ENCODE measurements at places on chromosomes 16 and 17.

- DNase-seq: no peak
These were observed 111.6 kb downstream of the GRIN2A start for GRCh38 chr16:10070591-10070990.

- DNase-seq: no peak
These were observed 478.3 kb upstream of the ERCC4 start for GRCh38 chr16:13441675-13442074.

DNA sequence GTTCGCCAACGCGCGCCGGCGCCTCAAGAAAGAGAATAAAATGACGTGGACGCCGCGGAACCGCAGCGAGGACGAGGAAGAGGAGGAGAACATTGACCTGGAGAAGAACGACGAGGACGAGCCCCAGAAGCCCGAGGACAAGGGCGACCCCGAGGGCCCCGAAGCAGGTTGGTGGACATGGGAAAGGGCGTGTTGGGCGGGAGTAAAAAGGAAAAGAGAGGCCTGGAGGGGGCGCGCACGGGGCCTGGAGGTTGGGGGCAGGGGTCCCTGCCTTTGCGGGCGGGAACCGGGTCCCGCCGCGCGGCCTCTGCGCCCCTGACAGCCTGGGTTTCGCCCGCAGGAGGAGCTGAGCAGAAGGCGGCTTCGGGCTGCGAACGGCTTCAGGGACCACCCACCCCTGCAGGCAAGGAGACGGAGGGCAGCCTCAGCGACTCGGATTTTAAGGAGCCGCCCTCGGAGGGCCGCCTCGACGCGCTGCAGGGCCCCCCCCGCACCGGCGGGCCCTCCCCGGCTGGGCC is 2.1 kb downstream of the IRX5 start:
- DNase-seq: no peak

DNA sequence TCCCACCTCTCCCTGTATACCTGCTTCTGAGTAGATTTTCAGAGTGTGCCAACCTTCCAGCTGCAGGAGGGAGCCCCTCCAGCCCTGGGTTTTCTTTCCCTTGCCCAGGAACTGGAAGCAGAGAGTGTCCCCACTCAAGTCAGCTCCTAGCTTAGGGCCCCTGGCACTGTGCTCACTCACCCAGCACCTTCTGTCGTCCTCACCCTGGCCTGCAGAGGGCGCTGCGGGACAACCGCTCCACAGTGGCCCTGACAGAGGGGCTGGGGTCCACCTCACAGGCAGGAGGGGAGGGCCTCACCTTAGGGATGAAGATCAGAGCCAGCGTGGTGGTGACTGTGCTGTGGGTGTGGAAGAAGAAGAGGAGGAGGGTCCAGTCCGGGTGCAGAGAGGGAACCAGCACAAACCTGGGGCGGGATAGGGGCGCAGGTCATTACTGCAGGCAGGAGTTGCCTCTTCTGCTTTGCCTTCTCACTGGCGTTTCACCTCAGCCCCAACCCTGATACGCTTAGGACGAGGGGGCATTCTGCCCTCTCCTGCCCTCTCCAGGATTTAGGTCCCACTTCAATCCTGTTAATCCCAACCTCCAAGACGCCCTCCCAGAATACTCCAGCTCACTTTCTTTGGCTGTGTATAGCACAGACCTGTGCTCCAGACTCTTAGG is 10.0 kb downstream of the GPR179 start:
- DNase-seq: no peak

GRCh38 chr17:65902831-65903522 is 289.0 kb downstream of the CEP112 start:
- no peak for DNase-seq

DNA sequence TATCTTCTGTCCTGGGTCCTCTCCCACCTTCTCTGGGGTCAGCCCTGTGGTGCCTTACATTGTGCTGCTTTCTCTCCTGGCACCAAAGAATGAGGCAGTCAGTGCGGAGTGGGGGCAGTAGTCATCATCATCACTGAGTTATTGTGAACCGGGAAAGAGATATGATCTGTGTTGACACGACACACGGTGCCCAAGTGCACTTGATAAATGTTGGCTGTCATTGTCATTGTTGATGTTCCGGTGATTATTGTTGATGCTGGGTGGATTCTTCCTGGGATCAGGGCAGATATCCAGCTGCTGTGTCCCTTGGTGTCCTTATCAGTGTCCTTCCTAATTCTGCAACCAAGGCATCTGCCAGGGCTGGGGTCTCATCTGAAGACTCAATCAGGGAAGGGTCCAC is 121.7 kb downstream of the ABCC6 start:
- DNase-seq: no peak

- no peak for DNase-seq
These were observed 9.5 kb downstream of the AMFR start for GRCh38 chr16:56415875-56416274.

GRCh38 chr16:3056336-3057180 is 8.9 kb upstream of the IL32 start:
- DNase-seq: no peak

GRCh38 chr17:77666881-77667395 is 291.6 kb upstream of the TNRC6C start:
- DNase-seq: no peak

DNA sequence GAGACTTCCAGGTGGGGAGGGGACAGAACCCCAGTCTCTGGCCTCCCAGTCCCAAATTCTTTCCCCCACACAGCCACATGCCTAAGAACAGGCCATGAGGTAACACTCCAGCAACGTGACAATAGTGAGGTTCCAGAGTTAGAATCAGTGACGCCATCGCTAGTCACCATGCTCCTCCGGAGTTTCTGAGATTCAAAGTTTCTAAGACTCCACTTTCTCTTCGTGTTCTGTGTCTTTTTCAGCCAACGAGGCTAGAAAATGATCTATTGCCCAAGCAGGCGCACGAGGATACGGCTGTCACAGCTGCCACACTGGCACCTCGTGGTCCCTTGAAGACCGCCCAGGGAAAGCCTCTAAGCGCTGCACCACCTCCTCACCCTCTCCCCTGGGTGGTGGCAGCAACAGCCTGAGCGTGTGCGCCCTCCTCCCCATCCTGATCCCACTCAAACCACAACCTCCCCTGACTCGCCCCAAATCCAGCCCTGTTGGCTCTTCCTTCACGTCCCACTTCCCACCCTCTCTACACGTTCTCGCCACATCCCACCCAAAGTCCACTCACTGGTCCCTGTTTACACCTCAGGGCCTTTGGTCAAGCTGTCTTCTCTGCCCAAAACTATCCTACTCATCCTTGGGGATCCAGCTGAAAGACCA is 1.0 kb downstream of the MCRIP1 start:
- DNase-seq: no peak

DNA sequence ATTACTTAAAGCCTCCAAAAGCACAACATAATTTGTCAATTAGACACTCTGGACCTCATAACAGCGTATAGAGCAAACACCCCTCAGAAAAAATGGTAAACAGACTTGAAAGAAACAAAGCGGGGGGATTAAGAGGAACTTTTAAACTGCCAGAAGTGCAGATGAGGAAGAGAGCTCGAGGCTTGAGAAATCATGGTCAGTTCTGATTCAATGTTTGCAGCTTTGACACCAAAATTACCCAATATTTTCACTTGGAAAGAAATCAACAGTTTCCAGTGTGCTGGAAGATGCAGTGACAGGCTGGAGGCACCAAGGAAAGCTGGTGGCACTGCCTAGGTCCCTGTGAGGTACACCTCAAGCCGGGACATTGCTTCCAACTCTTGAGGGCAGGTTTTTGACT is 180.9 kb upstream of the TOX3 start:
- DNase-seq: no peak

DNA sequence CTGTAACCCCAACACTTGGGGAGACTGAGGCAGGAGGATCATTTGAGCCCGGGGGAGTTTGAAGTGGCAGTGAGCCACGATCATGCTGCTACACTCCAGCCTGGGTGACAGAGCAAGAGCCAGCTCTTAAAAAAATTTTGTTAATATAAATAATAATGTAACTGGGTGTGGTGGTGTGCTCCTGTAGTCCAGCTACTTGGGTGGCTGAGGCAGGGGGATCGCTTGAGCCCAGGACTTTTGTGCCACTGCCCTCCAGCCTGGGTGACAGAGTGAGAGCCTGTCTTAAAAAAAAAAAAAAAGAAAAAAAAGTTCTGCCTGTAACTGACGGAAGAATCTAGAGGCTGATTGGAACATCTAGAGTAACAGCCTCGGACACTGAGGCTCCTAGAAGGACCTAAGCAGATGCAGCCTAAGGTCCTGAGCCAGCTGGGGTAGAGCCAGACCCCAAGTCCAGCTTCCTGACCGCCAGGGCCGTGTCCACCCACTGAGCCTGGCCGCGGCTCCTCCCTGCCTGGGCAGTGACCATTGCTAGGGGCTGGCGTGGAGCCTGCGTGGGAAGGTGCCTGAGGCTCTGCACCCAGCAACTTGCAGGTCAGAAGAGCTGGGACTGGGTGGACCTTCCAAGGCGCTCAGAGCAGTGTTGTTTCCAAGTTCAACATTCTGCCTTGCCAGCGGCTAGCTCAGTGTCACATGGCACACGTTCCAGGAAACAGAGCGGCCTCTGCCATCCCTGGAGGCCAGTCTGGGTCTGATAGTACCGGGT is 209.4 kb upstream of the CIBAR2 start:
- no peak for DNase-seq

DNA sequence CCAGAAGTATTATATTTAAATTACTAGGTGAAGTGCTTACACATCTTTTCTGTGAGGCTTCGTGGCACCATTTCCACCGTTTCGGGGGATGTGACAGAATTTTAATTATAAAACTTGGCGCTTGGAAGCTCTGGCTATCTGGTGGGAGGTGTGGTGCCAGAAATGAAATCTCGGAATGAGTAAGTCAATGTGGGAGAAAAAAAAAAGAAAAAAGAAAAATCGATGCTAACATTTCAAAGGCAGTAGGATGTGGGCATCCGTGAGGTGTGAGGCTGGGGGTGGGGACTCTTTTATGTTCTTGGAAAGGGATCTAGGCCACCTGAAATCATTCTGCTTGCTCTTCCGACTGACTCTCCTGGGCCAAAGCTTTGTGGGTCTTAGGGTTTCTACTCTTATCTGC is 21.9 kb downstream of the CPPED1 start:
- no peak for DNase-seq

GRCh38 chr17:81738801-81739393 is 26.8 kb downstream of the SLC25A10 start:
- DNase-seq: no peak

GRCh38 chr16:48834576-48834975 is 224.6 kb upstream of the N4BP1 start:
- no peak for DNase-seq

GRCh38 chr17:18950346-18950745 is 1.6 kb upstream of the SLC5A10 start:
- DNase-seq: no peak

- DNase-seq: no peak
These were observed 2.5 kb upstream of the ZFHX3 start for GRCh38 chr16:73050201-73051099.

DNA sequence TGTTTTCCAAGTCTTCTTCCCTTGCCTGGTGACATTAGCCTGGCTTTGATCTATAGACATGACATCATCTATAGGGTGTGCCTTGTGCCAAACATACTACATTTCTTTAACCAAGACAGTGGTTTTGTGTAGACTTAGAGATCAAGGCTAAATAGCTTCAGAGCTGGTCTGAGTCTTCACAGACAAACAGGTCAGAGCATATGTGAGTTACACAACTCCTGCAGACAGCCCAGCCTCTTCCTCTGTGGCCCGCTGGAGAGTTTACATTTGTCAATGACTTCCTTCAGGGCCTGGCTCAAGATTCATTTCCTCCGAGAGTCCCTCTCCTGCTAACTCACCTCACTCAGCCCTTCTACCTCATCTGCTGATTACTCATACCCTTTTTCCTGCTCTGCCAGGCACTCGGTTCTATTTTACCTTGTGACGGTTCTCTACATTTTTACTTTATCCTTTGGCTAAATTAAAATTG is 73.1 kb upstream of the TANC2 start:
- DNase-seq: no peak

- no peak for DNase-seq
These were observed 39.9 kb downstream of the CDH1 start for GRCh38 chr16:68776821-68777485.

GRCh38 chr16:77897129-77897437 is 108.7 kb downstream of the VAT1L start:
- no peak for DNase-seq

GRCh38 chr17:41013606-41014005 is 4.7 kb upstream of the KRTAP3-1 start:
- no peak for DNase-seq

DNA sequence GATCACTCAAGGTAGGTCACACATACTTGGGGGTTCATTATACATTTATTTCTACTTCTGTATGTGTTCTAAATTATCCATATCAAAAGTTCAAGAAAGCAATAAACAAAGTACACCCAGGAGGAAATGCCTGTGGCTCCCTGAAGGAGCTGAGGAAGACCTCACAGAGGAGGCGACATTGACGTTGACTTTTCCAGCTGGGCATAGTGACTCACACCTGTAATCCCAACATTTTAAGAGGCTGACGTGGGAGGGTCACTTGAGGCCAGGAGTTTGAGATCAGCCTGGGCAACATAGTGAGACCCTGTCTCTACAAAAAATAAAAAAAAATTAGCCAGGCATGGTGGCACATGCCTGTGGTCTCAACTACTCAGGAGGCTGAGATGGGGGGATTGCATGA is 16.3 kb downstream of the ITGAD start:
- no peak for DNase-seq

DNA sequence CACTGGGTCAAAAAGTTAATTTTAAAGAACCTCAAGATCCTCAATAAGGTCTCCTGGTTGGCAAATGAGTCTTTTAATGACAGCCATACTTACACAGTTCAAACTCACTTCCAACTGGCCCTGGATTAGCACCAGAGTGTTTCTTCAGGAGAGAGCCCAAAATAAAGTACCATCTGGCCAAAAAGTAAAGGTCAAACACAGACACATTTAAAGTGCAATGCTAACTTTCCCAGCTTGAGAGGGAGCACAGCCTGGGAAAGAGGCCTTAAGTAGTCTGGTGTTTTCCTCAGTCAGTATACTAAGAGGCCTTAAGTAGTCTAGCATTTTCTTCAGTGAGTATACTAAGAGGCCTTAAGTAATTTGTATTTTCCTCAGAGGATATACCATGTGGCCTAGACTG is 46.6 kb upstream of the ERN1 start:
- no peak for DNase-seq

- DNase-seq: no peak
These were observed 4.6 kb downstream of the METTL9 start for GRCh38 chr16:21603928-21604327.

GRCh38 chr16:10224850-10225249 is 42.6 kb upstream of the GRIN2A start:
- no peak for DNase-seq

DNA sequence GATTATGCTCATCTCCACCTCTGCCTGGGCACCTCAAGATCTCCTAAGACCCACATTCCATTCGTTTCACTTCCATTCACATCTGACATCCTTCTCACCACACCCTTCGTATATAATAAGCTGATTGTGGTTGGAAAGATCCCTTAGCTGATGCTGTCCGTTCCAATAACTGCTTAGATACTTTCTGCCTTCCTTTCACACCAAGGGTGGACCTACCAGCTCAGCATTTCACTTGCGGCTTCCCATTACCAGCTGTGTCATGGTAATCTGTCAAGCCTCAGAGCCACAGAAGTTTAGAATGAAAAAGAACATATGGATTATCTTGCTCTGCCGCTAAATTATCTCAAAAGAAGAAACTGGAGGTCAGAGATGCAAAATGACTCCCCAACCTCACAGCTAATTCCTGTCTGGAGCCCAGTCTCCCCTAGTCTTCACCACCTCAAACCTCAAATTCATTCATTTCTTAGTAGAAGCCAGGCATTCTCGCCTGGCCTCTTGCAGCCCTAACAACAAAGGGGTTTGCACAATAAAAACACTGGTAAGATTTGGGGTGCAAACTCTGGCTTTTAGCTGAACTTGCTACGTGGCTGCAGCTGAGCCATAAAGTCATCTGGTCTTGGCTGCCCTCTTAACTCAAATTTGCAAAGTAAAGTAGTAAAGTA is 182.8 kb upstream of the HS3ST3A1 start:
- no peak for DNase-seq

GRCh38 chr17:66724581-66725341 is 110.2 kb upstream of the CACNG5 start:
- DNase-seq: no peak

All from NCI-H1048 (cell line).